Progenitor cell of endocrine pancreas (in vitro differentiated cells): ENCODE measurements at places on chromosomes 7 and 10.

DNA sequence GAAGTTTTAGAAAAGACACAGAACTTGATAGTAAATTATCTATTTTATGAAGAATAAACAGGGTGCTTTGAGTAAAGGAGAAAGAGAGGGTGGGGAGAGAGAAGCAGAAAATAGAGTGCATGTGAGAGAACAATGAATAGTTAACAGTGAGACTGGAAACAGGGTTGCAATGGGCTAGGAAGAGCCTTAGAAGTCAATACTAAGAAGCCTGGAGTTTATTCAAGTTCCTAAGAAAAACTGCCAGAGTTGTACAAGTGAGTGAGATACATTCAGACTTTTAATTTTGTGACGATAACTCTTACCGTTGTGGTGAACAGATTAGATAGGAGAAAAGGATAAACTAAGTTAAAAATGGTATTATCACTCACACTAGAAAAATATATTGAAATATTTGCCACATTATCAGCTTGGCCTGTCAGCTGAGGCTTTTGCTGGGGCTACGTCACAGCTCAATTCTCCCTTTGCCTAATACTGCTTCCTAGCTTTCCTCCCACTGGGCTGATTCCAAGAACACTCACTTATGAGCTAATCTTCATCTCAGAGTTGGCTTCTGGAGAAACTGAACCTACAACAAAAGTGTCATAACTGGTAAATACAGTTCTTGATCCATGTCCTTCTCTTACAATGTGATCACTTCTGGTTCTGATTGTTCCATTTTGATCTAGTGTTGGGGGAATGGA, 92.7 kb downstream of the SEMA3D start:
- no peak for DNase-seq

GRCh38 chr7:31707089-31707488, 20.1 kb downstream of the PPP1R17 start:
- no peak for DNase-seq

GRCh38 chr10:36023939-36024338, 381.8 kb upstream of the FZD8 start:
- DNase-seq: no peak

- DNase-seq: no peak
These were observed 155.4 kb downstream of the ATE1 start for GRCh38 chr10:121772406-121772805.

DNA sequence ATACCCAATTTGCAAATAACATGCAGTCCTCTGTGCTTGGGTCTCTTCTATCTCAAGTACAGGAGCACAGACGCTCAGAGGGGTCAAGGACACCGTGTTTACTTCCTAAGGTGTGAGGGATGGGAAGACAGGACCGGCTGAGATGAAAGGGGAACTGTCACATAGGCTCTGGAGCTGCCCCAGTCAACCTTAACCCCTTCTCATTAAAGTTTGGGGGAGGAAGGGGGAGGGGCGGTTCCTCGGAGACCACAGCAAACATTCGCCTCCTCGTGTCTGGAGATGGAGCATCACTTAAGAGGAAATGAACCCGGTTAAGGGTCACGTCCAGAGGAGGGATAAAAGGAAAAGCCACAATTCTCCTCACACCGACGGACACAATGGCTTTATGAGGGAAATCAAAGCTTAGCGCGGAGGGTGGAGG, 1.1 kb downstream of the SH3PXD2A start:
- no peak for DNase-seq
